ENCODE measurements at places on chromosomes 1 and 21. TPM values are rescaled to one million over a fixed set of nuclear protein-coding genes. Genes with fewer than 3 reads are reported as not detected.

GRCh38 chr21:41801321-41802197 lies 34.7 kb upstream of the RIPK4 start:
- no peak for DNase-seq

DNA sequence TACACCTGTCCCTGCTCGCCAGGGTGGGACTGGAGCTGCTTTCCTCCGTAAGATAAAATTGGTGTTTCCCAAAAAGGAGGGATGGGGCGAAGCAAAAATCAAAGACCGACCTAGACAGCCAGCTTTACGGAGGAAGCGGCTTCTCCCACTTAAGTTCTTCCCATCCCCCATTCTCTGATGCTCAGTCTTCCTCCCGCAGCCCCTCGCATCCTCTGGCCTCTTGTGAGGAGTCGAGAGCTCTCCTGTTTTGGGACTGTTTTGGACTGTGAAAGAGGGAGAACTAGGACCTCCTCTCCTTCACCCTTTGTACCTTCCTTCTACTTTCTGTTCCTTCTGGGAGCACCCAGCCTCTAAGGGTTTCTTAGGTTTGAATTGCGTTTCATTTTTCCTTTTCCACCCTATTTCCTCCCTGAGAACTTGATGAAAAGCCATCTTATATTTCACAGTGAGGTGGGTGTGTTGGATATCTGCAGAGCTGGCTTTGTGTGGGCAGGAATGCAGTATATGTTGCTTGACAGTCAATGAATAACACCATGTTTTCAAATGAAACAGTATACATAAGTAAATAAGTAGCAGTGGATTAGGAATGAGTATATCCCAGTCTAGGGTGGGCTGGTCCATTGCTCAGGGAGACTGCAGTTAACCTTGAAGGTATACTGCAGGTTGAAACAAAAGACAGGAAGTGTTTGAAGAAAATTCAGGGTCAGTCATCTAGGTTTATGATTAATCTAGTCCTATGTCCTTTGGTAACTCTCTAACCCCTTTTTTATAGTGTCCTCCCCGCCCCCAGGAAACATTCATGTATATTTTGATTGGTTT lies 848 bp downstream of the CTTNBP2NL start:
- peak; percentile 24 for DNase-seq

- DNase-seq = no peak
Observed at GRCh38 chr1:34470401-34470800, 284.4 kb upstream of the GJB5 start.

DNA sequence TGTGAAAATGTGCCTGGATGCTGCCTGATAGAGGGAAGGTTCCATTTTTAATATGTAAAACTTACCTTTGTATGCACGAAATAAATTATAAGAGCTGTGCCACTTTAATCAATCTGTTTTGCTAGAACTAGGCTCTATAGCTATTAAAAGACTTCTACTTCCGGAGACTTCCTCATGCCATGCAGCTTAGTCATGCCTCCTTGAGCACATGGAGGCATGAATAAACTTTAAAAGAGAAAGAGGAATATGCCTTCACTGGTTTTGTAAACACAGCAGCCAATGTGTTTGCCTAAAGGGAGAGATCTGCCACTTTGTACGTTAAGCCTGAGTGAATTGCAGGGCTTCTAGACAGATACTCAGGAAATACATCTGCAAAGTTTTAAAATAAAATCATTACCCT lies 604.6 kb downstream of the LRRIQ3 start:
- no peak for DNase-seq

DNA sequence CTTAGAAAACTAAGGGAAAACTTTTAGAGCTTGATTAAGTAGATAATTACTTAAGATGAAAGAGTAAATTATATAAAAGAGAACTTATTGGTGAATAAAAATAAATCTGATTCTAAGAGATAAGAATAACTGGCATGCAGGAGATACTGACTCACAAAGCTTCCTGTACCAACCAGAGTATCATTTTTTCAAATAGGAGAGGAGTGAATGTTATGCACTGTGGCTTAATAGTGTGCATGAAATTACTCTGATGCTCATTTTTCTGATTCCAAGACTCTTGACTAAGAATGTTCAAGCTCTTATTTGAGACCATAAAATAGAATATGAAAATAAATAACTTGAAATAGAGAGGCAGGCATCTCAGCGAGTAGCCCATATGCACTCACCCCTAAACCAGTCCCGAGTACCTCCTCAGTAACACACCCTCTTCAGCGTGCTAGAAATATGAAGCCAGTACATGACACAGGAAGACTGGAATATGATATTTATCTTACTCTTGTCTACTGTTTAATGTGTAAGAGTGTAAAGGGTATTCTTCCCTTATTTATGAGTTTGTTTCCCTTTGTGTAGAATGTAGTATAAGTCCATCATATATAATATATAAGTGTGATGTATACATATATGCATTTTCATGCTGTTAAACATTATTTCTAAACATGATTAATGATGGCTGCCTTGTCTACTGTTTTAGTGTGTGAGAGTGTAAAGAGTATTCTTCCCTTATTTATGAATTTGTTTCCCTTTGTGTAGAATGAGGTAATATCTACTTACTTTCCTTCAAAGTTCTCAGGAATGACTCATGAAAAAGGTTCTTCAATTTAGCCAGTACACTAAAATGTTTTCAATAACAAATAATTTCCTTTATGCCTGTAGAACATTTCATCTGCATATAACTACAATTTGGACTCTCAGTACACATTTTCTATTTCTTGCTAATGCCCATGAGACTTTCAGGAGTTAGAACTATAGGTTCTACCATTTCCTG lies 99.2 kb upstream of the PALMD start:
- DNase-seq = no peak

- no peak for DNase-seq
Observed at GRCh38 chr1:109845658-109846057, 65.0 kb upstream of the CSF1 start.

DNA sequence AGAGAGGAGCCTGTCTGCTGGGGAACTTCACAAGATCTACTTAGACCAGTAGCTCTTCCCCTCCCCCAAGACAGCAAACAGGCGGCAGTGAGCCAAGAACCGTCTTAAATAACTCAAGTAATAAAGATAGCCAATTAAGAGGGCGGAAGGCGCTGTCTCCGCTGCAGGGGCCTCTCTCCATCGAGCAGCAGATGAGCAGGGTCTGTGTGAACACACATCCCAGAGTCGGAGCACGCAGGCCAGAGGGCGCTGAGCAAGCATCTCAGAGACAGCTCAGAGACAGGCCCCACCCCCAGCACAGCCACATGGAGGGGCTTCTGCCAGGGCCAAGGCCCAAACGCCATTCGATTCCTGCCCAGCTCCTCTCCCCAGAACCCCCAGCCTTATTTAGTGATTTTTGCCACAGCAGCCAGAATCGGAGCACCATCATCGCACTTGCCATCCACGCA lies 11.1 kb downstream of the IFFO2 start:
- DNase-seq = no peak

DNA sequence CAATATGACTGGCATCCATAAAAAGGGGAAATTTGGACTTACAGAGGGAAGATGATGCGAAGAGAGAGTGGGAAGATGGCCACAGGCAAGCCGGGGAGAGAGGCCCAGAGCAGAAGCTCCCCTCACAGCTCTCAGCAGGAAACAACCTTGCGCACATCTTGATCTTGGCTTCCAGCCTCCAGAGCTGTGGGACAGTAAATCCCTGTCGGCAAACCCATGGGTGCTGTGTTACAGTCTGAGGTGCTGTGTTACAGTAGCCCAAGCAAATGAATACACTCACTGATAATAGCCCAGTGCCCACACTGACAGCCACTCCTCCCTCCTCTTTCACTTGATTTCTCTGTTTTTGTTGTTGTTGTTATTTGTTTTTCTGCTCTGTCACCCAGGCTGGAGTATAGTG lies 22.4 kb downstream of the CDCA8 start:
- DNase-seq = no peak

DNA sequence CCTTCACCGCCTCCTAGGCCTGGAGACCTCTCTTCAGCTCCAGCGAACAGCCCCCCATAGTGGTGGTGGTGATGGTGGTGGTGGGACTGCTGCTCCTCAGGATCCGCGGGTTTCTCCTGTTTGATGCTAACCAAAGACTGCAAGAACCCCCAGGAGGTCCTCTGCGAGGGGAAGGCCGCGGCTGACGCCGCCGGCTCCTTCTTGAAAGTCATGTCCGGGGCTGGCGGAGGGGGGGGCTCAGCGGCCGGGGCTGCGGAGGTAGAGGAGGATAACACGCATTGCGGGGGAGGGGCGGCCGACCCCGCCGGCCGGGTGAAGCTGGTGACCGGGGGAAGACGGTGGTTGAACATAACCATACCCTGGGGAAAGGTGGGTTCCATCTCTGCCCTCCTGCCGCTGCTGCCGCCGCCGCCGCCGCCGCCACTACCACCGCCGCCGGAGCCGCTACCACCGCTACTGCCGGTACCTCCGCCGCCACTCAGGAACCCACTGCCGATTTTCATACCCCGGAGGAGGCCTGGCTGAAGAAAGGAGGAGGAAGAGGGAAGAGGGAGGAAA lies 554 bp downstream of the ZNF281 start:
- DNase-seq = peak; percentile 18

- DNase-seq = peak; percentile 69
Observed at GRCh38 chr1:169427081-169427641, at the start of gene CCDC181. CCDC181 (minus strand) TSS chr1:169427474; CDS start chr1:169424927, 2,547 bp downstream.

DNA sequence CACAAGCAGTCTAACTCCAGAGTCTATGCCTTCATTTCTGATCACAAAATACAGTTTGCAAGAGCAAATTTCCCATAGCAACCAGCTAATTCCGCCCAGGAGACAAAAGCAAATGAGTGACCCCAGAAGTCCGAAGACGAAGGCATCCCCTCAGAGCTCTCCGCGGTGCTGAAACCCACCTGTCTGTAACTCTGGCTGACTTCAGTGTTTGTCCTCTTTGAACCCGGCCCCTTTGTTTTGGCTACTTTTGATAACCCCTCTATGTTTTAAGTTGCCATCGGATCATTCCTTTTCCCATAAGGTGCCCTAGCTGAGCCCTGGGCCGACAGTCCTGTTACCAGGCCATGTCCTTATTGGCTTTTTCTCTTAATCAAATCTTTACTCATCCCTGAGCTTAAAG lies 515.8 kb downstream of the PTPRU start:
- DNase-seq = no peak

- DNase-seq = no peak
Observed at GRCh38 chr1:19840228-19840627, 25.1 kb upstream of the RNF186 start.

DNA sequence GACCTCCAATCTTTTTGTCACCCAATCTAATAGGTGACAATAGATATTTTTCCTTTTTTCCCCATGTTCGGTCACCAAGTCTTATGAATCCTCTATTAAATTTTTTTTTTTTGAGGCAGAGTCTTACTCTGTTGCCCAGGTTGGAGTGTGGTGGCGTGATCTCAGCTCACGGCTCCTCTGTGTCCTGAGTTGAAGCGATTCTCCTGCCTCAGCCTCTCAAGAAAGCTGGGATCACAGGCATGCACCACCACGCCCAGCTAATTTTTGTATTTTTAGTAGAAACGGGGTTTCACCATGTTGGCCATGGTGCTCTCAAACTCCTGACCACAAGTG lies 42.5 kb upstream of the MTF1 start:
- DNase-seq = no peak

DNA sequence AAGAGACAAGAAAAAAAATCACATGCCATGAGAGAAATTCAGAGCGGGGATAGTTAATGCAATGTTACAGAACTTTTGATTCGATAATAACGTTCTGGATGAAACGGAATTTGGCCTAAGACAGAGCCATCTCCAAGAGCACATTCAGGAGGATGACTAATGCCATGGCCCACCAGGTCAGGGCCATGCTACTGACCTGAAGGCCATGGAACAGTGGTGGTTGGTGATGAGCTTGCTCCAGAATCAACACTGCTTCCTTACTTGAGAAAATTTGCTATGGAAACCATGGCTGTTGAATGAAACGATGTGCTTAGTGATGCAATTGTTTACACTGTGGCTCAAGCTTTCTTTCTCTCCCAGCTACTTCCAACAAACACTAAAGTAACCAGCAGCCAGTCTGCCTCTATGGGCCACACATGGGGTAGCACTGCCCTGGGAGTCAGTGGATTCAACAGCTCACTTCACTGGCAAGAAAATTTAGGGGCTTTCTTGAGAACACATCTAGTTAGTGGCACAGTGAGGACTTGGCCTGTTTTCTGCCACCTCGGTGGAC lies 299.1 kb downstream of the PCP4 start:
- DNase-seq = no peak

- no peak for DNase-seq
Observed at GRCh38 chr1:25805863-25806225, 5.9 kb downstream of the SELENON start.

DNA sequence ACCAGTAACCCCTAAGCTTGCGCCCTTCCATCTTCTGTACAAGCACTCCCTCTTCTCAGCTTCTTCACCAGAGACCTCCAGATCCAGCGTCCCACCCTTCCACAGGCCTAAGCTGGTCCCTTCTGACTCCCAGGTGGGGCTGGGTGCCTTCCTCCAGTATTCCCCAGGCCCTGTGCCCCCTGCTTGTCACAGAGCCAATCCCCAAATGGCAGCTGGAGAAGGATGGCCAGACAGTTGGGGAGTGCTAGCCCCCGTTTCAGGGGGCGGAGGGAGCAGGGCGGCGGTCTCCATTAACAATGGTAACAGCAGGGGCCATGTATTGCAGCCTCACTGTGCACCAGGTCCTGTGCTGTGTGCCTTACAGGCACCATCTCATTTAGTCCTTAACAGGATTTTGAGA lies 85.7 kb downstream of the KCNN3 start:
- no peak for DNase-seq

- no peak for DNase-seq
Observed at GRCh38 chr1:50973875-50974617, 4.0 kb downstream of the CDKN2C start.

DNA sequence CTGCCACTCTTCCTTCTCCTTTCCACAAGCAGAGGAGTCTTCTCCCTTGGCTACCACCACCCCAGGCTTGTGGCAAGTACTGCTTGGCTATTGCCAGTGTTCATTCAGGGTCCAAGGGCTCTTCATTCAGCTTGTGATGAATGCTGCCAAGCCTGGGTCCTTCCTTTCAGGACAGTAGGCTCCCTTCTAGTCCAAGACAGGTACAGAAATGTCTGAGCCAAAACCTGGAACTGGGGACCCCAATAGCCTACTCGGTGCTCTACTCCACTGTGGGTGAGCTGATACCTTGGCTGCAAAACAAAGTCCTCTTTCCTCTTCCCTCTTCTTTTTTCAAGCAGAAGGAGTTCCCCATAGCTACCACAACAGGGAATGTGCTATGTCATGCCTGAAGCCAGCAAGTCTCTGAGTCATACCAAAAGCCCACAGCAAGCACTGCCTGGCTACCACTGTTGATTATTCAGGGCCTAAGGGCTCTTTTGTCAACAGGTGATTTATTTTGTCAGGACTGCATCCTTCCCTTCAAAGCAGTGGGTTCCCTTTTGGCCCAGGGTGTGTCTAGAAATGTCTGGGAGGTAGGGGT lies 268.9 kb downstream of the HHAT start:
- no peak for DNase-seq

- no peak for DNase-seq
Observed at GRCh38 chr21:33058957-33059356, 11.0 kb upstream of the OLIG1 start.

- DNase-seq = no peak
Observed at GRCh38 chr1:165836664-165837482, 9.5 kb downstream of the UCK2 start.

The RIPPLY3 gene
- polyA plus RNA-seq = 0.17 TPM

The TMCO2 gene
- not detected for polyA plus RNA-seq

The OBSCN gene
- polyA plus RNA-seq = 556 TPM

The NFIA gene
- 32.9 TPM for polyA plus RNA-seq

The SV2A gene
- polyA plus RNA-seq = 2.1 TPM

The RXRG gene
- 51.3 TPM for polyA plus RNA-seq

The KRTAP10-12 gene
- polyA plus RNA-seq = not detected

The SLAMF6 gene
- 0.31 TPM for polyA plus RNA-seq

Data from hindlimb muscle (tissue), 1 donor.